Stimulated activated CD4-positive, alpha-beta T cell treated with anti-CD3 and anti-CD28 coated beads, Interleukin-1b, Interleukin-23, amount 100 ng/mL, for 4 hours (primary cell): ENCODE measurements at places on chromosomes 13 and 19.

GRCh38 chr19:31449379-31449778 lies 100.1 kb upstream of the TSHZ3 start:
- no peak for DNase-seq

GRCh38 chr19:2032296-2032941 lies 16.9 kb upstream of the BTBD2 start:
- DNase-seq = no peak

- no peak for DNase-seq
Observed at GRCh38 chr19:35126624-35126959, 8.3 kb downstream of the LGI4 start.

DNA sequence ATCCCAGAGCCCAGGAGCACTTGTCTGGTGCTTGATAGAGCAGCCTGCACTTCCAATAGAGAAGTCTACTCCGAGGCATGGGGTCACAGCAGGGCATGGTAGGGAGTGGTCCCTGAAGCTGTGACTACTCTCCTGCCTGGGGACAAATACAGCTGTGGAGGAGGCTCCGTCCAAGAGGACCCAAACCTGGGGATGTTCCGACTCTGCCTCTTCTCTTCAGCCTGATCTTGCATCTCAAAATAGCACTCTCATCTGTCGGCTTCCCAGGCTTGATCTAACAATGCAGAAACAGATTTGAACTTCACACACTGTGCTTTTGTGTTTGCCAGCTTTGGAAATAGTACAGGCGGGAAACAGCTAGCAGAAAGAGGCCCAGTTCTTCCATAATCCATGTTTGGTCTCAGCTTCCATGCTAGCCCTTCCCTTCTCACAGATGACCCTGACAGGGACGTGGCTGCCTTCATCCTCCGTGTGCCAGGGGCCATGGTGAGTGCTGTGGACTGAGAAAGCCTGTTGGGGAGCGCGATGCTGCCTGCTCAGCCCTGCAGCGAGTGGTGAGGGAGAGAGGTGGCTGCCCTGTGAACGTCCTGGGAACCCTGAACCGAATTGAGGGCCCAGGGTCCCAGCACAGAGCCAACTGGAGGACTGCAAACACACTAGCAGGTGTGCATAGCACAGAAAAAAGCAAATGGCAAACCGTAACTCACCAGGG lies 150.3 kb upstream of the GPR12 start:
- DNase-seq = no peak

DNA sequence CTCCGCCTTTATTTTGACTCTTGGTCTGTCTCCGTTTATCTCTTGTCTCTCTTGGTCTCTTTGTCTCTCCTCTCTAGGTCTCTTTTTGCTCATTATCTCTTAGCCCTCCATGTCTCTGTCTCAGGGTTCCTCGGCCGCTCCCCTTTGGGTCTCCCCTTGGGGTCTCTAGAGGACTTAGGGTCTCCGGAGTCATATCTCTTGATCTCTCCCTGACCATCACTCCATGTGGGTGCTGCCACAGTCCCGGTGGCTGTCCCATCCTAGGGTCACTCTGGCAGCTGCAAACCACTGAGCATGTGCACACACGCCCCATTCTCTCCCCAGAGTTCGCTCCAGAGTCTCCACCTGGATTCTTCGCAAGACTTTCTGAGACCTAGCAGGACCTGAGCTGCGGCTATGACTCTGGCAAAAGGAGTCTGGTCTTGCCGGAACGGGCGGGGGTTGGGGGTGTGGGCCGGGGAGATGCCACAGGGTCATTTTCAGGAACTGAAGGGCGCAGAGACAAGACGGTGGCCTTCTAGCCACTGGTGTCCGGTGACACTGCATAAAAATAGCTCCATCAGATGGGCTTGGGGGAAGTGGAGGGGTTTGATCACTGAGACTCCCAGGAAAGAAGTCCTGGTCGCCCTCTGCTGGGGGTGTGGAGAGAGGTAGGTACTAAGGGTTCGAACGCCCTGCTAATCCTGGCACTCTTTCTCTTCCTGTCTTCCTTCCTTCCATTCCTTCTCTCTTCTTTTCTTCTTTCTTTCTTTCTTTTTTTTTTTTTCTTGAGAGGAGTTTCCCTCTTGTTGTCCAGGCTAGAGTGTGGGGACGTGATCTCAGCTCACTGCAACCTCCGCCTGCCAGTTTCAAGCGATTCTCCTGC lies 1.2 kb upstream of the KCNA7 start:
- DNase-seq = no peak

GRCh38 chr13:106449096-106449495 lies 86.4 kb downstream of the EFNB2 start:
- no peak for DNase-seq

GRCh38 chr13:108850691-108851090 lies 221.3 kb downstream of the MYO16 start:
- no peak for DNase-seq

- DNase-seq = no peak
Observed at GRCh38 chr19:5333581-5334365, 6.8 kb downstream of the PTPRS start.

DNA sequence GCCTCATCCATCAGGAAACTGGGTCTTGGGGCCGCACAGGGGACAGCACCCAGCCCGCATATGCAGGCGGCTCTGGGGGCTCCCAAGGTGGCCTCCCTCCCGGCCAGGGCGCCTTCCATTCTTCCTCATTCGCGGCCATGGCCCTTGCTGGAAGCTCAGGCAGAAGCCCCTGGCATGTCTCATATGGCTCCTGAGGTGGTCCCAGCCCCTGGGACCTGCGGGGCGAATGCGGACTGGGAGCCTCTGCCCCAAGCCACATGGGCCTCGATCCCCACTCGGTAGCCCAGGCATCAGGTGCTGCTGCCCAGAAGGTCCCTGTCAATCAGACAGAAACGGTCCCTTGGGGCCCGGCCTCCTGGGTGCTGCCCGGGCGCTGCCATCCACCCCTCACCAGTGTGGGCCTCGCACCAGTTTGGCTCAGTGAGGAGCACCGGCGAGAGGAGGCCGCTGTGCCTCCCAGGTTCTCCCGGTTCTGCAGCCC lies 301.6 kb downstream of the TEX29 start:
- no peak for DNase-seq

GRCh38 chr13:69948016-69948415 lies 159.6 kb upstream of the ATXN8OS start:
- DNase-seq = no peak

GRCh38 chr19:51497666-51498065 lies 3.9 kb downstream of the SIGLEC12 start:
- no peak for DNase-seq

- DNase-seq = no peak
Observed at GRCh38 chr13:27650312-27650711, 28.6 kb downstream of the POLR1D start.

GRCh38 chr19:6797646-6798045 lies 25.1 kb downstream of the VAV1 start:
- no peak for DNase-seq

- DNase-seq = no peak
Observed at GRCh38 chr19:58054901-58055874, 3.9 kb upstream of the ZNF135 start.

- DNase-seq = no peak
Observed at GRCh38 chr19:49155005-49155819, at the start of gene HRC. Gene HRC, minus strand, starts transcription at chr19:49155396. Its CDS starts 159 bp downstream, at chr19:49155237.

GRCh38 chr13:97242755-97243497 lies 20.8 kb downstream of the MBNL2 start:
- DNase-seq = no peak

GRCh38 chr13:80048802-80049201 lies 292.1 kb downstream of the SPRY2 start:
- DNase-seq = peak; percentile 27

DNA sequence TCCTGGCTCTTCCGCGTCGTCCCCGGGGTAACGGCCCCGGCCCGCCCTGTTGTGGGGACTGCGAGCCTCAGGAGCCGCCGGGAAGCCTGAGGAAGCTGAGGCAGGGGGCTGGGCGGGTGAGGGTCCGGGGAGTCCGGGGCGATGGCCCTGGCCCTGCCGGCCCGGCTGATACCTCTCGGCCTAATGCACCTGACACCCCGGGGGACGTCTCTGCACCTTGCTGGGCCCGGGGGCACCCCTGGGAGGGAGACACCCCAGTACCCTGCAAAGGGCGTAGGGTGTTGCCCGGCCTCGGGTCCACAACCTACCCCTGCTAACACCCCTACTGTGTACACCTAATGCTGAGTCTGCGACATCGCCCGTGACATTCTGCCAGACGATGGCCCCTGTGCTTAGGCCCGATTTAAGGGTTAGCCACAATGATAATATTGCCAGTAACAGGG lies 410 bp downstream of the PIN1 start:
- no peak for DNase-seq

DNA sequence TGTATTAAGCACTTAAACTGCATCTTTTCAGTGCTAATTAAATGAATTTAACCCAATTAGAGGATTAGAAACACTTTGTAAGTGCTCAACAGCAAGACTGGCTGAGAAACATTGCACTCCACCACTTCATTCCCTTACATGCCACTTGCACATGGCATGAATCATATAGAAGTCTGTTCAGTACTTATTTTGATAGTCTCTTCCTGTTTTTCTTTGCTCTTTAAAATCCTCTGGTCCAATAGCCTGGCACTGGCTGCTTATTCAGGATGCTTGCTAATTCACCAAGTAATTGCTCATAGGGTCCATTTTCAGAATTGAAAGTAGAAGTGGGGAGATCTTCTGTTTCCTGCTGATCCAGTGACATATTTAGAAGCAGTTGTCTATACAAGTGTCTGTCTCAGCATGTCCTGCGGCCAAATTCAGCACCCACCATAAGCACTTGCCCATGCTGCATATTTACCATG lies 900.1 kb downstream of the PCDH9 start:
- no peak for DNase-seq
